ENCODE measurements at places on chromosomes 4 and X.

DNA sequence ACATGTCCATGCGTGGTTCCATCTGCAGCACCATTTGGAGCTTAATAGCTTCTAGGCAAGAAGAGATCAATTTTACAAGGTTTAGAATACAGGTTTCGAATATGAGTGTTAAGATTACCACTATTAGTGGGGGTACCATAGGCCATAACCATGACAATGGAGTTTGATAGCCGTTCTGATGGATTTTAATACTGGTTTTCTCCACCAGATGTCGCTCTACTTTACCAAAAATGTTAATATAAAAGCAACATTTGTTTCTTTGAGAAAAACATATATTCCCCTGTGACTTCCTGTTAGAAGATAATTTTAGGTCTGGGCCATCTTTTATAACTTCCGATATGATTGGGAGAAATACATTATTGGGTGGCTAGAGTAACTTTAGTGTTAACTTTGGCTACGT is 499.7 kb upstream of the POU3F4 start:
- DNase-seq = no peak

GRCh38 chr4:148110169-148110568 is 332.0 kb downstream of the NR3C2 start:
- DNase-seq = no peak

- DNase-seq = no peak
Measured at GRCh38 chr4:149965206-149965605, 113.0 kb upstream of the DCLK2 start.

- no peak for DNase-seq
Measured at GRCh38 chr4:3122081-3122563, 47.6 kb downstream of the HTT start.

DNA sequence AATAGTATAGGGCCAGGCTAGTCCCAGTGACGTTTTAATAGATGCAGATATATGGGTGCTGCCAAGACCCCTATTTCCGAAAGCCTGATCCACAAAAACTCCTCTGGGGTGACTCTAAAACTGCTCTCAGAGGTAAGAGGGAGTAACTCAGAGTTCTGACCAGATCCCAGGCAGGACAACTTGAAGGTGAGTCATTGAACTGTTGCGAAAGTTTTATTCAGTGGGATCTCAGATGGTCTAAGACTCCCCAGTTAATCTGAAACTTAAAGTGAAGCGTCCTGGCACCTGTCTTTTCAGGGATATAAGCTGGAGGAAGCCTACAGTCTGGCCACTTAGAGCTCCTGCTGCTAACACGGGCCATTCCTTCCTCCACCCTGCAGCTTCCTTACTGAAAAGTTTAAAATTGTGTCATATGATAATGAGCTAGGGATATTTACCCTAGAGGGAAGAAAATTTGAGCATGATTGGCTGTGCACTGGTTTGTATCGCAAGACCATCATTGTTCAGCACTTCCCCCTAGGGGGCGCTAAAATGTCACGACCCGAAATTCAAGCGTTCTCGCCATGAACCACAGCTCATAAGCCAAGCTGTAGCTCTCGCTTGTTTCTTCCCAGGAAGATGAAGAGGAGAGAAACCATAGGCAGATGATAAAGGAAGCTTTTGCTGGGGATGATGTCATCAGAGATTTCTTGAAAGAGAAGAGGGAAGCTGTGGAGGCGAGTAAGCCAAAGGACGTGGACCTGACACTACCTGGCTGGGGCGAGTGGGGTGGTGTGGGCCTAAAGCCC is 19.5 kb downstream of the UTP14A start:
- peak; percentile 31 for DNase-seq

GRCh38 chrX:88244066-88244465 is 503.0 kb upstream of the CPXCR1 start:
- no peak for DNase-seq

DNA sequence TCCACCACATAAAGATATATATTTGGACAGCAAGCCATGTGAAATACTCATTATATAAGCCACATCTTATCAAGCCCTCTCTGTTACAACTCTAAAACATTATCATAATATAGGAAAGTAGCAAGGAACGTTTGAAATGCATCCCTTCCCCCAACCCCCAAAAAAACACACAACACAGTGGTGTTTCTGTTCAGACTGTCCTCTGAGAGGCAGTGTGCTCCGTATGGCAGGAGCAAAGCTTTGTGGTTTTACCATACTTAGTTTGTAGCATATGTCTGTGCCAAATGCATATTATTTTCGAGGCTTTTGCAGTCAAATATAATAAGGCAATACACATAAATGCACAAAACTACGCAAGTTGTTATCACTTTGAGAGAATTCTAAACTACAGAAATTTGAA is 194.2 kb downstream of the RAPGEF2 start:
- no peak for DNase-seq

- DNase-seq = no peak
Measured at GRCh38 chr4:184969610-184970009, 48.7 kb upstream of the HELT start.

GRCh38 chrX:47191331-47191730 is 2.3 kb upstream of the UBA1 start:
- peak; percentile 16 for DNase-seq

DNA sequence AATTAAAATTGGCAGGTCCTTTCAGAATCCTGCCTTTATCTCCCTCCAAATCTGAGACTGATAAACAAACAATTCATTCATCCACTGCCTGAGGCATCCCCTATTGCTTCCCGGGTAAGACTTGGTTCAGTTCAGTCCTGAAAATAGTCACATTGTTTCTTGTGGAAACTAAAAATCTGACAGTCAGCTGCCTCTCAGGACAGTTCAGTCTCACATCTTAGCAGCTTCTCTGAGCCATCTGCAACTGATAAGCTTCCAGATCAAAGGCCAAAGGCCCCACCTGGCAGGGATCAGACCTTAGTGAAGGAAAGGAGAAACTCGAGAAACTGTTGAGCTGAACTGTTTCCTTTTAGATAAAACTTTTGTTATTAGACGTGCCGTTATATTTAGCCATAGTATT is 264.5 kb downstream of the IL15 start:
- DNase-seq = no peak

GRCh38 chr4:148089624-148090023 is 352.6 kb downstream of the NR3C2 start:
- no peak for DNase-seq

GRCh38 chrX:40144576-40144975 is 46.8 kb upstream of the BCOR start:
- no peak for DNase-seq

GRCh38 chr4:128635141-128635954 is 174.2 kb upstream of the JADE1 start:
- DNase-seq = no peak

GRCh38 chrX:16992445-16992844 is 46.0 kb downstream of the REPS2 start:
- no peak for DNase-seq

- no peak for DNase-seq
Measured at GRCh38 chr4:5996641-5997040, 21.6 kb downstream of the C4orf50 start.

DNA sequence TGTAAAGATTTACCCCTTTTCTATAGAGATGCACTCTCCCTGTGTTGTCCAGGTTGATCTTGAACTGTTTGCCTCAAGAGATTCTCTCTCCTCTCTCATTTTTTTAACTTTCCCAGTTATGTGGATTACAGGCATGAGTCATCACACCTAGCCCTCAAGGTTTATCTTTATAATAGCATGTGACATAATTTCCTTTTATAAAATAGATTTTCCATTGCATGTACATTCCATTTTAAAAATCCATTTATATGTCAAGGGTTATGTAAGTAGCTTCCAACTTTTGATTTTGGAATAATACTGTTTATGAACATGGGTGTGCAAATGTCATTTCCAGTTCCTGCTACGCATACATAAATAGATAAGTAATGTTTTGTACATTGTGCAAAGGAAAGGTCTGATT is 20.6 kb downstream of the ZNF721 start:
- DNase-seq = no peak

DNA sequence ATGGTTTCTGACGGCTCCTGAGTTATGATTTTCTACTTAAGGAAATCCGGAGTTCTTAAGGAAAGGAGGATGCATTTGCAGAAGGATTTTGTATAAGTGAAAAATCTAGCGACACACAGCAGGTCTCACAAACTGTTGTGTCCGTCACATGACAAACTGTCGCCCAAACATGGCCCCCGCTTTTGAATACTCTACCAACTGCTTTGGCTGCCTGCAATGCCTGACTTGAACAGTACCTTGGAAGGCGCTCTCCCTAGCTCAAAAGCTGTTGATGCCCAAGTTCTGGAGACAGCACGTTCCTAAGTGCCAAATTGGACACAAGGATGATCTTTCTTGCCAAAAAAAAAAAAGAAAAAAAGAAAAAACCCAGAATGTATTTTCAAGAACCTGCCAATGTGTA is 103.2 kb downstream of the ENPP6 start:
- no peak for DNase-seq

DNA sequence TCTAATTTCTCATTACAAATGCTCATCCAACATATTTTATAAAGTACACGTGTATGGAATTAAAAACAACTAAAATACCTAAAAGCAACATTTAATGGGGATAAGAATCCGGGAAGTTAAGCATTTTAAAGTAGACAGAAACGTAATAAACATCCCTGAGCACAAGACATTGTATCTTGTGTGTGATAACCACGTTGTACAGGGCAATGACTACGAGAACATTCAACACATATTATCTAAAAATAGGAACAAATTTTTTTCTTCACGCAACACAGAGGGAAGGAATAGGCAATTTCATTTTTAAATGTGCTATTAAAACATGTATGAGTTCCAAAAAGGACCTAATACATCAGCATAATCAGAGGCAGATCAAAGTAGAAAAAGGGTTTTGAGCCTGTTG is 49.5 kb downstream of the AMMECR1 start:
- no peak for DNase-seq

- no peak for DNase-seq
Measured at GRCh38 chr4:955161-955921, 18.0 kb downstream of the DGKQ start.

DNA sequence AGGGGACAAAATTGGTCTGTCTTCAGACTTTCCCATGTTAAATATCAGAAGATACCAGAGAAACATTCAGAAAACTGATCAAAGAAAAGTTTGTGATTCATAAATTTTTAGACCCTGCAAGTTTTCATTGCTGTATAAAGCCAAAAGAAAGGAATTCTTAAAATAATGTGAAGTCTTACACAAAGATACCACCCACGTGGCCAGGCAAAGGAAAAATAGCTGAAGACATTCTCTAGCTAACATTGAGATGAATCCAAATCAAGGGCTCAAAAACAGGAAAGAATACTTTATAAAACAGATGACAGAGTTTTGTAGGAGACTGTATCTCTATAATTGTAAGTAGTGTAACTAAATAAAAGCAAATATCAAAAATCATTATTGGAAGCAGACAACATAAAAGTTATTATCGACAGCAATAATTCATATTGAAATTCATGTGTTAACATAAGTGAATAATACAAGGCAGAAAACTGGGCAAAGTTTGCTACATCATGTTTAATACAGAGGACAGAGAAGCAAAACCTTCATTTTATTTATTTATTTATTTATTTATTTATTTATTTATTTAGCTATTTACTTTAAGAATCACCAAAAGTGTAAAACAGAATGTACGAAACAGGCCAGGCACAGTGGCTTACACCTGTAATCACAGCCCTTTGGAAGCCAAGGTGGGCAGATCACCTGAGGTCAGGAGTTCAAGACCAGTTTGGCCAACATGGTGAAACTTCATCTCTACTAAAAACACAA is 204.6 kb upstream of the SLIT2 start:
- no peak for DNase-seq

DNA sequence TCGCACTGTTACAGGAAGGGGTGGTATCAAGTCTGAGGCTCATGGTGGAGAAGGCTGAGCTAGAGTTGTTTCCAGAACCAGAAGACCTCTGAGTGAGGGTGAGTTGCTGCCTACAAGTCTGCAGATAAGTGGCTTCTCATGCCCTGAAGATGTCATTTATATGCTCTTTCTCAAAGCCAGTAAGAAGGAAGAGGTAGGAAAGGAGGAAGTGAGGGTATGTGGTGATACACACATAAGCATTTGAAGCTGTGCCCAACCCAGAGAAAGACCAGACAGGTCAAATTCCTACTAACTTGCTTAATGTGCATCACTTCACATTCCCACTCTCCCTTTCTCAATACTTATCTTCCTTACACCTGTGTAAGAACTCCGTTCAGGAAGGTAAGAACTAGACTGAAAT is at the start of gene PPBP:
TSS of gene PPBP (minus strand) at position 130 of the 400 bp plus-strand sequence. CDS start at position 43, 87 bp downstream.
- no peak for DNase-seq

DNA sequence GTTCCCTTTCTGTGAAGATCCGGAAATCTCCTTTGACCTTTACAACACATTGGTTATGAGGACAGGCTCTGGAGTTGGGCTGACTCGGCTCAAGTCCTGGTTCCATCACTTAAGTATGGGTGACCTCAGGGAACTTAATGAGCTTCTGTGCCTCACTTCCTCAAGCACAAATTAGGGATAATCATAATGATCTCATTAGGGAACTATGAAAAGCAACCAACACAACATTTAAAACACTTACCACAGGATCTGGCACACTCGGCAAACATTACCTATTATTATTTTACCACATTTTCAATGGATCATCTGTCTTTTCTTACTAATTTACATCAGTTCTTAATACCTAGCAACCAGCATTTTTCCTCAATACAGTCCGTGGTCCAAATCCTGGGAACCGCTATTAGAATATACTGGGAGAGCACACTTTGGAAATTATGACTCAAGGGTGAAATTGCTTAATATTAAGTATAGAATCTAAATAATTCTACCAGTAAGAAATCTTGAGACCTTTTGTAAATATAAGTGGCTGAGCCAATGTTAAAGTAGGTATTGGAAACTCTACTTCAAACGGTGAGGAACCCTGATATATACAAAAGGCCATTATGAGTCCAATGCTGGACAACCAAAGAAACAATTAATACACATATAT is 19.6 kb downstream of the ADGRA3 start:
- DNase-seq = no peak

DNA sequence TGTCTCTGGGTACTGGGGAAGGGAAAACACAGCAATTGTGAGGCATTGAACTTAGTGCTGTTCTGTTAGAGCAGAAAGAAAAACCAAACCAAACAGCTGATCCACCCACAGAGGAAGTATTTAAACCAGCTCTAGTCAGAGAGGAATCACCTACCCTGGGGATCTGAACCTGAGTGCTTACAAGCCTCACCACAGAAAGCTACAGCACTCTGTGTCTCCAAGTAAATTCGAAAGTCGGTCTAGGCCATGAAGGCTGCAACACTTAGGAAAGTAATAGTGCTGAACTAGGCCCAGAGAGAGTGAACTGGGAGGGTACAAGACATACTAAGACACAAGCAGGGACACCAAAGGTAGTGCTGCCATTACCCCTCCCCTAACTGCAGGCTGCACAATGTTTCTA is 142.2 kb upstream of the CXorf51A start:
- no peak for DNase-seq

- DNase-seq = no peak
Measured at GRCh38 chr4:40401631-40402030, 66.5 kb downstream of the CHRNA9 start.

- no peak for DNase-seq
Measured at GRCh38 chrX:103586314-103586646, 965 bp downstream of the TCEAL4 start.

DNA sequence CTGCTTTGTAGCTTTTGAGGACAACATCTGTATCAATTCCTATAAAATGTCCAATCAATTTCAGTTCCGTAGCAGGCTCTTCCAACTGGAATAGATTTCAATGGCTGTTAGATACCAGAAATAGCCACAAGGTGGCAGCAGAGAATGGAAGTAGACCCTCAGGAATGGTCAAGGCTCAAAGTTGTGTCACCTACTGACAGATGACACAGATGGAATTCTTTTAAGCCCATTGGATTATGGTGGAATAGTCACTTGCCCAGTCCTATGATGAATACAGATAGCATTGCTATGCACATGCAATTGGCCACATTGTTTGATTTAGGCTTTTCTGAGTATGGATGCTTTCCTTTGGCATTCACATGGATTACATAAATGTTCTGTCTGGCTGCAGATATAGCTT is 130.4 kb upstream of the RADX start:
- DNase-seq = no peak

Measured in stimulated activated CD4-positive, alpha-beta T cell treated with anti-CD3 and anti-CD28 coated beads, TNF-alpha, amount 100 ng/mL, for 1 hour (primary cell).